DND-41 (cell line): ENCODE measurements at places on chromosomes 6 and 20.
A peak's percentile ranks its signal among the peaks of the same experiment; 100 is the strongest.

- DNase-seq, result peak; percentile 71
Measured at GRCh38 chr6:157274471-157275226, 48.7 kb downstream of the TMEM242 start.

DNA sequence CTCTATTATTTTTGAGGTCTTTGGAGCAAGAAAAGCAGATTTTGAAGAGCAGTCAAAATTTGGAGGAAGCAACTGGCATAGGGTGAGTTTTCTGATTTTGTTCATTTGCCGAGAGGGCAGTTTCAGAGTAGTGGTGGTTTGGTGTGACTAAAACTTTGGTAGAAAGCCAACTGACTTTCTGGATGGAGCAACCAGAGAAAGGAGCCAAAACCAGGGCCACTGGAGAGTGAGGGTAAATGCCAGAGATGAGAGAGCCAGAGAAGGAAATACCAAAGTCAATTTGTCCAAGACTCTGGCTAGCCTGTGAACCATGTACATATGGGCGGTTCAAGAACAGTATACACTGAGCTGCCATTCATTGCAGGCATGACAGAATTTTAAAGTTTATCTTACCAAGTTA lies 40.5 kb upstream of the ZBTB24 start:
- no peak for DNase-seq

DNA sequence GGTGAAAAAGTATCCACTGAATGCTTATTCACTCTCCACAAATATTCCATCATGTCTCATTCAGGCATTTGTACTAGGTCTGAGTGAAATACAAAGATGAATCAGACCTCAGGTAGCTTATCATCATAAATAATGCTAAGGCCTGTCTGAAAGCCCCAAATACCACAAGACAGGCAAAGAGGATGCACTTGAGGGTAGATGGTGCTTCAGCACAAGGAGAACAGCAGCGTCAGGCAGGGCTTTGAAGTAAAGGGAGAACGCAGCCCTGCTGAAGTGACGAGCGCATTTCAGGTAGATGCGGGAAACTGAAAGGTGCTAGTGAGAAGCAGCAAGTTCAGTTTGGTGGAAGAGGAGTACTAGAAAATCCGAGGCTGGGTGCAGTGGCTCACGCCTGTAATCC lies 38.7 kb downstream of the MAP3K5 start:
- no peak for DNase-seq

GRCh38 chr6:51630011-51630410 lies 457.4 kb downstream of the PKHD1 start:
- no peak for DNase-seq

DNA sequence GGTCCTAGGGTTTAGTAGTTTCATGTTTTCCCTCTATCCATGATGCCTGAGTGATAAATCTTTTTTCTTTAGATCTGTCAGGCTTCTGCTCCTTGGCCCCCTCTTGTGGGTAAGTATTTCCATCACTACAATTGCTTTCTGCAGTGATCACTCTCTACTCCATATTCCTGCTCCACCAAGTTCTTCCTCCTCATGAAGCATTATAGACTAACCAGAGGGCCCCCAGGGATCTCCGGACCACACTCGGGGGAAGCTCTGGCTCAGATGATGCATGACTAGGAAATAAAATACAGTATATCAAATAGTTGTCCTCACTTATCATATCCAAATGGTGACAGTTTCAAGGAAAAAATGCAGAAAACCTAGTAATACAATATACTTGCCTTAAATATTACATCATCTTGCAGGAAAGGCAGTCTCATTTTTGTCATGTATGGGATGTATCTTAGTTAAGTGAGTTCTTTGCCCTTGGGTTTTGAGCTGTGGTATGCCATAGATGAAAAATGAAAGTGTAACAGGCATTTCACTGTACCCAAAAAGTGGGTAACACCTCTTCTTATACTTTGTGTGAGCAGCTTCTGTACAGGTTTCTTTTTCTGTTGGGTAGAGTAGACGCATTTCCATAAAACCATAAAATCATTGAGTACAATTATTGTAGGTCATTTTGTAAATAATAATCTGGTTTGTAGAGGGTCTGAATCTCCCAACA lies 200.9 kb upstream of the EYA4 start:
- DNase-seq, result no peak

- DNase-seq, result no peak
Measured at GRCh38 chr20:36471885-36472636, 69.3 kb upstream of the MYL9 start.

DNA sequence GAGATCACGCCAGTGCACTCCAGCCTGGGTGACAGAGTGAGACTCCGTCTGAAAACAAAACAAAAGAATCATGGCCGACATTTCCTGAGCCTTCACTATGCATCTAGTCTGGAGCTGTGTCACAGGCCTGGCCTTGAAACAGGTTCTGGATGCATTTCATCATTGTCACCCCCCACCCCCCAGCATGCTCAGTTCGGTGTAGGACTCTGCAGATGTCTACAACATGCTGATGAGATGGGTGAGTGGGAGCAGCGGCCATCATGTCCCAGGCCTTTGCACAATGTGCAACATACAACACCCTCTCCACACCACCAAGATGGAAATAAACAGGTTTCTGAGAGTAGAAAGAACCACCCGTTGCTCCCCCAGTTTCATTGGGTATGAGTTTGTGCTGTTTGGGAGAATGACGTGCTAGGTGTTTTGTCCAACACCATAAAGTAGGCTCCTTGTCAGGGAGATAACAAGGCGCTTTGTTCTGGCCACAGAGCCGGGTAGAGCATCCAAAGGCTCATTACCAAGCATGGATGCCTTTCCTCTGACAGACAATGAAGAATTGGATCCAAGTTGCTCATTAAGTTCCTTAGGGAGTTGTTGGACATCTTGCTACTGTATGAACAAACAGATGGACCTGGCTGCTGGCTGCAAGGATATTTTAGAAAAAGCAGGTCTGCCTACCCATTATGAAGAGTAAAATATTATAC lies 22.1 kb downstream of the SNHG17 start:
- peak; percentile 2 for DNase-seq

DNA sequence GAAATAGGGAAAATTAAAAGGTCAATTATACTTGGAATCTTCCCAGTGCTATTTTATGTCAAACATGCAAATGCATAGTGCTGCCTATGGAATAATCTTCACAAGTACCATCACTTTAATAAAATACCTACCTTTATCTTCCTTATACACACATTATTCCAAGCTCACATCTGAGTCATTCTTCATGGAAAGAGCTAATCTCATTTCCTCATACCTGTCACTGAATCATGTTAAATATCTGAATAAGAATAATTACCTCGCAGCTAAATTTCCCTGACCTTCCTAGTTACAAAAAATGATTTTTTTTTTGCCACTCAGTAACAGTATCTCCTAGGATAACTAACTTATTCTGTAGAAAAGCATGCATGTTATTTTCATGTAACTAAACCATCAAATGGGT lies 661.4 kb upstream of the HS3ST5 start:
- no peak for DNase-seq

- DNase-seq, result peak; percentile 35
Measured at GRCh38 chr20:63573647-63574131, 350 bp downstream of the HELZ2 start.

GRCh38 chr6:38248500-38249234 lies 391.1 kb downstream of the BTBD9 start:
- no peak for DNase-seq

GRCh38 chr20:59002874-59003399 lies 4.1 kb downstream of the CTSZ start:
- DNase-seq, result no peak

DNA sequence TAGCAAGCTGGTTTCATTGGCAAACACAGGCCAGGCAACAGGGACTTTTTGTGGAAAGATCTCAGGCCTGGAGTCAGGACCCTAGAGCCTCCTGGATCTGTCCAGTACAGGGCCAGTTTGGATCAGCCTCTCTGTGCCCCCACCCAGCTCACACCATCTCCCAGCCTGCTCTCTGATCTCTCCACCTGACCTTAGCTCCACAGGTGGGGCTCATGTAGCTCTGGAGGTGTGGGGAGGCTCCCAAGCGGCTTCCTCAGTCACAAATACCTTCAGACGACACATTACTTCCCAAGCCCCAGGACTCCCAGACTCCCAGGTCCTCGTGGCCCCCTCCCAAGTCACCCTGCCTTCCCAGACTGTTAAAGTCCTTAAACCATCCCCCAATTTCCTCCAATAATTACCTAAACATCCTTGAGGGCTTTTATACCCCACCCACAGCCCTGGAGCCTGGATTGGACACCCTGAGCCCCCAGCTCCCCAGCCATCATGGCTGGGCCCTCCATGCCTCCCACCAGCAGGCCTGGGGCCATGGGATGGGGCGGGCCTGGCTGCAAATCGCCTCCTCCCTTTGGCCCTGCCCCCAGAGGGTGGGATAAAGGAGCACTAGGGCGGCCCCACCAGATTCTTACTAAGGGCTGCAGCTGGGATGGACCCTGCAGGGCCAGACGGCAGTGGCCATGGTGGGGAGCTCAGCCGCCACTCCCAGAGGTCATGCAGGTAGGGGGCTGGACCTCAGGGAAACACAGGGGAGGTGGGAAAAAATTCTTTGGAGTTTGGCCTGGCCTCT lies 15.9 kb upstream of the FANCE start:
- DNase-seq, result no peak

- DNase-seq, result no peak
Measured at GRCh38 chr20:37529214-37529967, 1.7 kb upstream of the BLCAP start.

DNA sequence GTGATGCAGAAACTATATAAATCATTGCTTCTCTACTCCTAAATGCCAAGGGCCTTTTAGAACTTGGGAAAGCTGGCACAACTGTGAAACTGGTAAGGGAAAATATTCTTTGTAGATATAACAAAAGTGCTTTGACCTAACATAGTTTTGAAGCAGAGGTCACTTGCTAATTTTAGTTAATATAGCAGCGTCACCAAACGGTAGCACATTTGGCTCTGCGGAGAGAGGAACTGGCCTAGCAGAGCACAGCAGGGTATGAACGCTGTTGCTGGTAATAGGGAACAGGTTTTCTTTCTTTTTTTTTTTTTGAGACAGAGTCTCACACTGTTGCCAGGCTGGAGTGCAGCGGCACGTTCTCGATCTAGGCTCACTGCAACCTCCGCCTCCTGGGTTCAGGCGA lies 67.4 kb downstream of the ECT2L start:
- no peak for DNase-seq

- DNase-seq, result no peak
Measured at GRCh38 chr6:10205892-10206291, 209.0 kb downstream of the TFAP2A start.

DNA sequence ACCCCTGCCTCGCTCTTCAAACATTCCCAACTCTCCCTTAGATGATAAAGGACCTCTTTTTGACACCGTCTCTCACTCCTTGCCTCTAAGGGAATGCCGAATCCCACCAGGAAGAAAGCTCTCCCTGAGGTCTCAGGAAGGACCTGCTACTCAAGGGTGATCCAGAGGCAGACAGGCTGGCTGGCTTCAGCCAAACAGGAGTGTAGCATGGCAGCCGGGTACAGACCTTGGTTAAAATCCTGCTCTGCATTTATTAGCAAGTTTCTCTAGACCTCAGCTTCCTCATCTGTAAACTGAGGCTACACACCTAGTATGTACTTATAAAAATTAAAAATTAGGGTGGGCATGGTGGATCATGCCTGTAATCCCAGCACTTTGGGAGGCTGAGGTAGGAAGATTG lies 17.2 kb downstream of the MAP1LC3A start:
- no peak for DNase-seq

- DNase-seq, result no peak
Measured at GRCh38 chr6:1310628-1311399, 1.1 kb upstream of the FOXQ1 start.

- DNase-seq, result no peak
Measured at GRCh38 chr6:37547564-37548061, 47.9 kb upstream of the CCDC167 start.

GRCh38 chr6:166675736-166676135 lies 48.7 kb upstream of the RPS6KA2 start:
- DNase-seq, result no peak

GRCh38 chr6:154791556-154792317 lies 58.5 kb downstream of the SCAF8 start:
- no peak for DNase-seq

- DNase-seq, result no peak
Measured at GRCh38 chr6:90388395-90388794, 91.8 kb upstream of the BACH2 start.

GRCh38 chr6:136290410-136291010 lies 864 bp upstream of the BCLAF1 start:
- DNase-seq, result peak; percentile 83

GRCh38 chr6:11762794-11763459 lies 15.7 kb downstream of the ADTRP start:
- no peak for DNase-seq

- DNase-seq, result no peak
Measured at GRCh38 chr6:134293659-134294161, 24.2 kb downstream of the SGK1 start.

DNA sequence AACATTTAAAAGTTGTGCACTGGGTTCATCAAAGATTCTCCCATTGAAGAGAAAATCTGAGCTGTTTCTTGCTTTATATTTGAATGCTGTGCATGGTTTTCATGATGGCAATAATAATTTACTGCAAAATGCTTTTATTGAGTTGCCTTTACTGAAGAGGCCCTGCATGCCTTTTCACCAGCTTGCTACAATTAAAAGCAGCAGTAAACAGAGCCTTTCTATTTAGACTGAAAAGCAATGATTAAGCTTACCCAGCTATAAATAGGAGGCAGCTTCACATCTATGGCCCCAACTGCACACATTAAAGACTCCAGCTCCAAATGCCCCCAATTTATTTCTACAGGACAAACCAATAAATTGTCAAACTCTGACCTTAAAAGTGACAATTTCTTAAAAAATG lies 70.3 kb downstream of the ANKEF1 start:
- DNase-seq, result no peak

DNA sequence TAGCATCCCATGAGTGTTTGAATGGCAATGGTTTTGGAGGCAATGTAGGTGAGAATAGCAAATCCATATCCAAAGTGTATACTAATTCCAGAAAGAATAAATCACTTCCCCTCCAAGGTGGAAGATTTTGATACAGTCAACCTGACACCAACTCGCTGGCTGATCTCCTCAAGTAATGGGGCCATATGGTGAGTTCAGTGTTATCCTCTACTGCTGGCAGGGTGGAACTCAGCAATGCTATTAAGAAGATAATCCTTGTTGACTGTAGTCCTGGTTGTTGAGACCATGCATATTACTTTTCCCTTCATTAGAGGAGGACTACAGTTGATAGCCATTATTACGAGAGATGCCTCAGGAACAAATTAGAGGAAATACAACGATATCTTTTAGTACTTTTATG lies 17.8 kb upstream of the HLA-DQB1 start:
- DNase-seq, result no peak

DNA sequence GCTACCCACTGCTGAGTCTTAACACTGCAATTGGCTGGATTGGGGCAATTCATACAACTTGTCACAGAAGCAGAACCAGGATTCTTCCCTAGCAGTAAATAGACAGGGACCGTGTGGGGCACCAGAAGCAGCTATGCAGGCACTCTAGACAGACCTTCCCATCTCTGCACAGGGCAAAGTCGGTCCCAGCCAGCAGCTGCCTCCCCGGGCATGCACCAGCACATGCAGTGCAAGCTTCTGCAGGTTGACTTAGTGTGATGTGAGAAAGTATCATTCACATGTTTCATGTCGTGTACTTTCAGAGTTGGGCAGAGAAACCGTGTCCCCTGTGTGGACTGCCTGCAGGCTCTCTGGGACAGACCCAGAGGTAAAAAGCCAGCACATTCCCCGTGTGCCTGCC lies 98.0 kb upstream of the FOXA2 start:
- DNase-seq, result no peak

- DNase-seq, result no peak
Measured at GRCh38 chr6:25137916-25138232, 141.3 kb upstream of the CARMIL1 start.
